ENCODE measurements at places on chromosomes 4 and X.

DNA sequence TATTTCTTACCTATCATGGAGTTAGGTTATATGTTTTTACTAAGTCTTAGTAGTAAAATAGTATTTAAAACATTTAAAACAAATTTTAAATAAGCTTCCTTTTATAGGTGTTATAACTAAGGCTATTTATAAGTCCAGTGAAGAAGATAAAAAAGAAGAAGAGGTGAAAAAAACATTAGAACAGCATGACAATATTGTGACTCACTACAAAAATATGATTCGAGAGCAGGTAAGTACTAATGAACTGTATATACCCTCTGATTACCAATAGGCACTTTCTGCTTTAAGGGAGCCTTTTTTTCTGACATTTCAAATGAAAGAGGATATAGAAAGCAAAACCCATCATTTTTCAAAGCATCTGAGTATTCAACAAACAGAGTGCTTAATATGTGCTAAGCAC, 76.6 kb downstream of the USO1 start:
- DNase-seq, result peak; percentile 19

- DNase-seq, result no peak
These were observed 231.4 kb upstream of the ANKRD50 start for GRCh38 chr4:124943938-124944337.

GRCh38 chr4:121353213-121353612, 27.6 kb downstream of the QRFPR start:
- DNase-seq, result no peak

DNA sequence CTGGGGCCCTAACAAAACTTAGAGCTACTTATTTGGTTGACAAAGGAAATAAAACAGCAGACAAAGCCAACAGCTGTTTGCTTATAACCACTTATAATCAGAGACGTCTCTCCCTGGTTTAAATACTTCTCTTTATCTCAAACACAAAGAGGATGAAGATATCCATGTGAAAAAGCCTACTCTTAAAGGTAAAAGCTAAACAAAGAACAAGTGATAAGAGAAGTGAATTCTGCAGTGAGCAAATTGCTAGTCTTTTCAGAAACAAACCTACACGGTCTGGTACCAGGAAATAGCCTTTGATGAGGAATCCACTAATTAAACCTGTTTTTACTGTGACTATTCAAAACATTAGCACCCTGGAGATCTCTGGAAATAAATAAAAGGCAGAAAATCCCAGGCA, 46.7 kb downstream of the GRIA3 start:
- DNase-seq, result no peak

DNA sequence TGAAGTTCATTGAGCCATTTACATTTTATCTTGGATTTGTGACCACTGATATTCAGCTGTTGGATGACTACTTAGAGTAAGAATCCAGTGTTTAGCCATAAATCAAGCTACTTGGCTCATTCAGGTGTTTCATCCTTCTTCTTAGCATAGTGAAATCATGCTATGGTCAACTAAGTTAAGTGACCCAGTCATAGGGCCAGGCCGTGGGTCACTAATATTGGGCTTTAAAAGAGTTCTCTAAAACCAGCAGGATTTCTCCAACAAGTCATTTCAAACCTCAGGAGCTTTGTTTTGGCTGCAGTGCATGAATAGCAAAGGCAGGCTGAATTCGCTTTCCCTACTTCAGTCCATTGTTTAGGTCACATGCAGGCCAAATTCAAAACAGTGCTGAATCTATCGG, 181.0 kb downstream of the MAML3 start:
- DNase-seq, result no peak

DNA sequence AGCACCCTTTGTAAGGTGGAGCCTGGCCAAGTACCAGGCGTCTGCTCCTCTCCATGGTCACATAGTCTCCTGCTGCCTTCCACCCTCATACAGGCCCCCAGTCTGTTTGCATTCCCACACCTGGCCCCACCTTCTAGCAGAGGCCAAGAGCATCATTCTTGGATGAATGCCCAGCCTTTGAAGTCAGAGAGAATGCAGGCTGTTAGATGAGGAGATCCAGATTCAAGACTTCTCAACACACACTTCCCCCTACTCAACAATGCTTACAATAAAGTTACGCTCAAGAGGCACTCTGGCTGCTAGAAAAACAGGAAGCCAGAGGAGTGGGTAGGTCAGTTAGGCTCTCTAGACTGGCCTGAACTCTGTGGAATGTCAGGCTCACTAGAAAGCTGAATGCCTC, 43.3 kb downstream of the SHROOM4 start:
- peak; percentile 52 for DNase-seq

DNA sequence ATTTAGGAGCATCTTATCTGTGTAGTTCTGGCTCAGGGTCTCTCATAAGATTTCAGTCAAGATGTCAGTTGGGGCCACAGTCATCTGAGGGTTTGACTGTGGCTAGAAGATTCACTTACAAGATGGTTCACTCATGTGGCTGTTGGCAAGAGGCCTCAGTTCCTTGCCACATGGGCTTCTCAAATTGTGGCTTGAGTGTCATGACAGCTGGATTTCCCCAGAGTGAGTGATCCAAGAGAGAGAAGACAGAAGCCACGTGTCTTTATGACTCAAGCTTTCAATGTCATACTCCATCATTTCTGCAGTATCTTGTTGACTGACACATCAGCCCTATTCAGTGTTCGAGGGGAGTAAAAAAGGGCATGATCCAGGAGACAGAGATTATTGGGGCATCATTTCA, 131.3 kb upstream of the AP1S2 start:
- no peak for DNase-seq

DNA sequence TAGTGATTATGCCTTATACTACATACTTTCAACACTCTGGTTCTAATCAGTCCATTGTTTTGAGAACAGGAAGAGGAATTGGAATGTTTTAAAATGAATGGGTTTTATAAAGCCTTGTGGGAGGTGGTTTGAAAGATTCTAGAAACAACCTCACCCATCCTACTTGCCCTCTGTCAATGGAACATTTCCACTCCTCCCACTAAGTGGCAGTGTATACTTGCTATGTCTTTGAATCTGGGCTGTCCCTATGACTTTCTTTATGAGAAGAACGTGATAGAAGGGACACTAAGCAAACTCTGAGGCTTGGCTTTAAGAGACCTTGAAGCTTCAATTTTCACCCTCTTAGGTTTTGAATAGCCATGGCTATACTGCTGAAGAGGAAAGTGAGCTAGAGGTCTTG, 611.2 kb downstream of the PPP4R3C start:
- peak; percentile 87 for DNase-seq

DNA sequence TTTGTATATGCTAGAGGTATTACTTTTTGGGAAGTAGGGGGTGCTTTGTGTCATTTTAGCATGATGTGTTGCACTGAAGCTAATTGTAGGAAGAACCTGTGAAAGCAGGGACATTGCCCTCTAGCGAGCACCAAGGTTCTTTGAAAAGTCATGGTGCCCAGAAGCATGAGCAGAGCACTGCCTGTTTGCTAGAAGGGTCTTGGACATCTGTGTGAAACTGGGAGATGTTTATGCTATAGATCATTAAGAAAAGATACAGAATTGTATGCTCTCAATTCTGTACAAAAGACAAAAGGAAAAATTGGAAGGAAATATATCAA, 14.7 kb downstream of the GRPR start:
- DNase-seq, result peak; percentile 2

GRCh38 chr4:186272699-186273391, 6.9 kb downstream of the F11 start:
- no peak for DNase-seq
